Activated CD4-positive, alpha-beta memory T cell treated with anti-CD3 and anti-CD28 coated beads, Interleukin-2, amount 10 ng/mL, durations not matched to agents 7 days and 5 days (primary cell): ENCODE measurements at places on chromosomes 13 and 19. TPM values are rescaled to one million over a fixed set of nuclear protein-coding genes. Genes with fewer than 3 reads are reported as not detected.

Gene ZNF541
- 0.20 TPM for total RNA-seq

Gene MYH14
- total RNA-seq = not detected

Gene SELENOV
- total RNA-seq = not detected

Gene KLK11
- not detected for total RNA-seq

Gene LINGO3
- 0.63 TPM for total RNA-seq

GRCh38 chr19:44947041-44947581, 1.3 kb downstream of the APOC2 start:
- H3K4me3 ChIP-seq = no peak overlapping the region
- no peaks in the 10 kb centered on the region for H3K27me3 ChIP-seq
- H3K27ac ChIP-seq = no peak overlapping the region
- DNase-seq = no peak

- H3K36me3 ChIP-seq = no peaks in the 10 kb centered on the region
- peaks cover 46% of the 10 kb centered on the region for H3K4me1 ChIP-seq
- no peak overlapping the region for H3K4me3 ChIP-seq
- peak; percentile 48 for DNase-seq
- no peak overlapping the region for H3K27ac ChIP-seq
- H3K27me3 ChIP-seq = peaks cover 53% of the 10 kb centered on the region
Measured at GRCh38 chr19:7674010-7675005, 2.6 kb upstream of the MCEMP1 start.
